ENCODE measurements at places on chromosomes 7 and 10.

GRCh38 chr10:96257944-96258343 lies 13.4 kb downstream of the BLNK start:
- no peak for DNase-seq

- DNase-seq, result no peak
Observed at GRCh38 chr7:49400891-49401550, 372.4 kb upstream of the VWC2 start.

GRCh38 chr10:6337382-6337781 lies 134.7 kb downstream of the PFKFB3 start:
- DNase-seq, result no peak

GRCh38 chr7:28180364-28181147 lies at the start of gene JAZF1:
JAZF1 (minus strand) TSS chr7:28180795.
- peak; percentile 16 for DNase-seq

Measured in activated T-helper 1 cell treated with anti-CD3 and anti-CD28 coated beads, Interleukin-2, amount 50 U/mL, for 16 hours (primary cell).